CD4-positive, alpha-beta T cell treated with Interleukin-6 for 4 hours (primary cell): ENCODE measurements at places on chromosomes 2 and 18.
A peak's percentile ranks its signal among the peaks of the same experiment; 100 is the strongest.

GRCh38 chr2:86628091-86628522 lies 4.4 kb upstream of the RNF103 start:
- no peak for DNase-seq

GRCh38 chr2:178681081-178681480 lies 126.1 kb downstream of the TTN start:
- DNase-seq, result no peak

GRCh38 chr2:147181351-147182029 lies 663.3 kb upstream of the ACVR2A start:
- DNase-seq, result no peak

DNA sequence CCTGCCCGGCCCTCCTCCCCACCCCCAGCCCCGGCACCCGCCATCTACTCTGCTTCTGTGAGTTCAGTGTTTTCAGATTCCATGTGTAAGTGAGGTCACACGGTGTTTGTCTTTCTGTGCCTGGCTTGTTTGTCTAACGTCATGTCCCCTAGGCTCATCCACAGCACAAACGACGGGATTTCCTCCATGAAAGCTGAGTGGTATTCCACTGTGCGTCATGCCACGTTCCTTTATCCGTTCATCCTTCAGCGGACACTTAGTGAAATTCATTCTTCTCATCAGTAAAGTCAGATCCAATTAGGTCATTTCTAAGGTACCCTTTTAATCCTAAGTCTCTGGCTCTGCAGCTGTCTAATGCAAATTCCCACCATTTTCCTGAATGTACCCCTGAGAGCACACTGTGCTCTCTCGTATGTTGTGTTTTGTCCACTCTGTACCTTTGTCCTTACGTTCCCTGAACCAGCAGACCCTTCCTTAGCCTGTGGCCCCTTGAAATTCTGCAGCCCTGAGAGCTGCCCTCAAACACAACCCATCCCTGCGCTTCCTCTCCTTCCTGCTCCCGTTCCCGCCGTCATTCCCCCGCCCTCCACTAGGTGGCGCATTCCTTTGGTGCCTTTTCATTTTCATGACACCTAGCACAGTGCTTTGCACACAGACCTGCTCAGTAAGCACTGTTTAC lies 44.1 kb downstream of the TRAPPC12 start:
- DNase-seq, result peak; percentile 73

DNA sequence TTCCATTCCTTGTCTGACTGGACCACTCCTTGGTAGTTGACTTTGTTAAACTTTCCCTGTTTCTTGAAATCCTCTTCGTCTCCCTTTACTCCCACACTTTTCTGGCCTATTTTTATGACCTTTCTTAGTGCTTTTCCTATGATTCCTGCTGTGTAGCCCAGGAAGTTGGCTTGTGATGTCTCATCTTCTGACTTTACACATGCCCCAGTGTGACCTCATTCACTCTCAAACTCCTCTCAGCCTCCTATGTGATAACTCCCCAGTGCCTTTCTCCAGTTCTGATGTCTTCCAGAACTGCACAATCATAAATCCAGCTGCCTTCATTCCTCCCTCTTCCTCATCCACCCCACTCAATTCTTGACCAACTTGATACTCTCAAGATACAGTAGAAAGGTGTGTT lies 407.6 kb downstream of the TGIF1 start:
- no peak for DNase-seq

GRCh38 chr2:24920098-24920808 lies at the start of gene ADCY3:
ADCY3 (minus strand) TSS chr2:24920237; CDS start chr2:24918987, 1,250 bp downstream.
- peak; percentile 74 for DNase-seq

GRCh38 chr18:63997606-63998005 lies 27.7 kb downstream of the SERPINB8 start:
- DNase-seq, result no peak

GRCh38 chr18:55245211-55245614 lies 286.0 kb upstream of the CCDC68 start:
- DNase-seq, result no peak

DNA sequence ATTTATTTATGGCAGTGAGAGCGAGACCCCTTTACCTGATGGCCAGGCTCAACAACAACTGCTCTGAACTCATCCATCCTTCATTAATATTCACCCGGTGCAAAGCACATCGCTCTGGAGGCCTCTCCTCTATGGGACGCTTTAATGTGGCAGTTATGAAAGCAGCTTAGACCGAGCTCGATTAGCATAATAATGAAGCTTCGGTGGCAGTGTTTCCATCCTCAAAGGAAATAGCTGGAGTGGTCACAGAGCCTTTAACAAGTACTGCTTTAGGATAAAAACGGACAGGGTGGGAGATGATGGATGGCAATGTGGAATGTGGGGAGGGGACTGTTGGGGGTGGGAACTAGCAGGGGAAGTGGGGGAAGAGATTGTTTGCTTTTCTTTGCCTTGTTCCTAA lies 243.9 kb downstream of the SLC4A3 start:
- no peak for DNase-seq

DNA sequence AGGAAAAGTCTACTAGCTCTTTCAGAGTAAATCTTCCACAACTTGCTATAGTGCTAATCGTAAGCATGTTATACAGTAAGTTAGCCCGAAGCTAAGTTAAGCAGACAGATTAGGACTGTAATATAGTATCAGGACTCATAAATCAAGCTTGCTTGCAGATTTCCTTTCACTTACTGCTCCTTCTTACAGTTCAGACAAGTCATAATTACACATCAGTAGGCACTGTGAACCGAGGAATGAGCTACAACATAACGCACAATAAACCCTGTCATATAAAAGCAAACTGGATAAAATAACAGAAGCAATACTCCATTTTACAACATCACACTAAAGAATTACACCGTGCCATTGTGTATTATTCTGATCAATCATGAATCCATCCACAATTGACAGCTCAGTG lies 832.6 kb upstream of the ZEB2 start:
- DNase-seq, result no peak

DNA sequence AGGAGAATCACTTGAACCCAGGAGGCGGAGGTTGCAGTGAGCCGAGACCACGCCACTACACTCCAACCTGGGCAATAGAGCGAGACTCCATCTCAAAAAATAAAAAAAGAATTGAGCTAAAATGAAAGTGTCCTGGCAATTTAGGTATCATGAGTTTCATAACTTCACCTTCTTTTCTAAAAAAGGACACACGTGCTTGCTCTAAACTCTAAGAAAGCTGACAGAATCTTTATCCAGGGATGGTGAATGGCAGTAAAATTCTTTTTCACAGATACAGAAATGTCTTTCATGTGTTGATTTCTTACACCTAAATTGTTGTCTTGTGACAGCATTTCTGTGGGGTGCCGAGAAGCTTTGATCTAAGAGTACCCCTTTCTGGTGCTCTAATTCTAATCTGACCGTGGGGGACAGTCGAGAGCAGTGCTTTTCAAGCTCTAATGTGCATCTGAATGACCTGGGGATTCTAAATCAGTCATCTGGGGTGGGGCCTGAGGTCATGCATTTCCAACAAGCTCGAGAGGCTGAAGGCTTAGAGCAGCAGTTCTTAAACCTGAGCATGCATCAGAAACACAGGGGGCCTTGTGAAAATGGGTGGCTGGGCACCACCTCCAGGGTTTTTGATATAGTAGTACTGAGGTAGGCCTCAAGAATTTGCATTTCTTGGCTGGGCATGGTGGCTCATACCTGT lies 42.1 kb upstream of the REL start:
- DNase-seq, result no peak

DNA sequence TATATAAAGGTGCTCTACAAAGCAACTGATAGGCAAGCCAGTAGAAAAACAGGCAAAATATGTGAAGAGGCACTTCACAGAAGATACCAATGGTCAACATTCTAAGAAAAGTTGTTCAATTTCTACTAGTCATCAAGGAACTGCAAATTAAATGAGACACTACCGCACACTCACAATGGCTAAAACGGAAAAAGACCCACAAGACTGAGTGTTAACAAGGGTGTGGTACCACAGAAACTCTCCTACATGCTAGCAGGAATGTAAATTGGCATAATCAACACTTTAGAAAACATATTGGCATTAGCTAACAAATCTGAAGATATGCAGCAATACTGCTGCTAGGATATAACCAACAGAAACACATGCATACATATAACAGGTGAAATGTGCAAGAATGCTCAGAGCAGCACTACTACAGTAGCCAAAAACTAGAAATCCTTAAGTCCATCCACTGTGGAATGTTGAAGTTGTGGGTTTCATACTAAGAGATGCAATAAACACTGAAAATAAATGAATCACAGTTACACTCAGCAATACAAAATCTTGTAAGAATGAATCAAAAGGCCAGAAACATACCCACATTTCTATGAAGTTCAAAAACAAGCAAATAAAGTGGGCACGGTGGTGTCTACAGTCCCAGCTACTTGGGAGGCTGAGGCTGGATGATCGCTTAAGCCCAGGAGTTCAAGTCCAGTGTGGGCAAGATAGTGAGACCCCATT lies 9.2 kb downstream of the RNU4ATAC start:
- DNase-seq, result no peak

DNA sequence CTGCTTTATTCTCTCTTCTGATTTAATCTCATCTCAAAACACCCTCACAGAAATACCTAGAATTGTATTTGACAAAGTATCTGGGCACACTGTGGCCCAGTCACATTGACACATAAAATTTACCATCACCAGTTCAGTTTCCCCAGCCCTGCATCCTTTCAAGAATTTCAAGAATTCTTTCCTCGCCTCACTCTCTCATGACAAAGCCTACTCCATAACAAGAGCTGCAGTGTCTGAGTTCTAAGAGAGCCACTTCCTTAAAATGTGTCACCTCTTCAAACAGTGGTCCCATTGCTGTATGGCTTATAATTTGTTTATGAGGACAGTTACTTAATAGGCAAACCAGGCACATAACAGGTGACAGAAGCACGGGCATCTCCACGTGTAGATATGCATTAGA lies 90.9 kb upstream of the STK39 start:
- no peak for DNase-seq

- DNase-seq, result no peak
Measured at GRCh38 chr18:62521593-62521992, 1.2 kb upstream of the ZCCHC2 start.

GRCh38 chr2:3355951-3356569 lies 21.6 kb downstream of the EIPR1 start:
- no peak for DNase-seq

DNA sequence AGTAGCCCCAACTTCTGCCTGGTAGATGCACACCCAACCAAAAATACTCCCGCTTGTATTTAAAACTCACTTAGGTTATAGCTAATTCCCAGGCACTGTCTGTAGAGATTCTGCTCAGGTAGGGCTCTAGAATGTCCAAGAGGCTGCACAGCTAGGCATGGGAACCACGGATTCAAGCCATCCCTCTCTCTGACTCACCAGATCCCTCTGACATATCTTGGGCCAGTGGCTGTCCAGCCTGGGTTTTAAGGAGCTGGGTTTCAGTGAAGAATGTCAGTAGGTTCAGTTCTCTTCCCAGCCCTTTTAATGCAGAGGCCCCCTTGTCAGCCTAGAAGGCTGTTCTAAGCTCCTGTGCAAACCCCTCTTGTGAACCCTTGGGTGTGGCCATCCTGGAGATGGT lies 15.9 kb upstream of the IL1R1 start:
- no peak for DNase-seq

DNA sequence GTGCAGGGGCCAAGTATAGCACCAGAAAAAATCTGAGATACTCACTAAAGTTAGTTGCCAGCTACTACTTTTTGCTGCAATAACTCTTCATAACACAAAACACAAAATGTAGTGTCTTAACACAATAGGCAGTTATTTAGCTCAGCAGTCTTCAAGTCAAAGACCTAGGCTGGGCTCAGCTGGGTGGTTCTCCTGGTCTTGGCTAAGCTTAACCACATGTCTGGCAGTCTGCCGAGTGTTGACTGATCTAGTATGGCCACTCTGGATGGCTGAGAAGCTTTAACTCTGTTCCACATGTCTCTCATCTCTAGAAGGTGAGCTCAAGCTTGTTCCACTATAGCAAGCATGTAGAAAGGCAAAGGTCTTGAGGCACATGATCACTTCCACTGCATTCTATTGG lies 451.6 kb downstream of the SOX11 start:
- DNase-seq, result no peak
